ENCODE measurements at places on chromosomes 5 and 9. TPM values are rescaled to one million over a fixed set of nuclear protein-coding genes. Genes with fewer than 3 reads are reported as not detected.

Gene RGS7BP
- total RNA-seq: not detected

Gene SLC6A7
- not detected for total RNA-seq

Gene GFI1B
- not detected for total RNA-seq

Gene ANKRD33B
- total RNA-seq: 0.65 TPM

Gene OR1L1
- total RNA-seq: not detected

Gene ANKRD31
- 0.09 TPM for total RNA-seq

Gene NSUN2
- 66.4 TPM for total RNA-seq

Gene PLPPR1
- not detected for total RNA-seq

Gene PCDHA7
- total RNA-seq: not detected

Gene SLC6A3
- not detected for total RNA-seq

Gene PRDM9
- not detected for total RNA-seq

Gene DMGDH
- not detected for total RNA-seq

Gene CMBL
- total RNA-seq: 3.1 TPM

Gene GRM6
- not detected for total RNA-seq

Gene C5orf58
- not detected for total RNA-seq

Gene INSL4
- total RNA-seq: 1.0 TPM

Gene RLN2
- total RNA-seq: 1.3 TPM

Gene ACTBL2
- total RNA-seq: 0.35 TPM

Gene GRXCR2
- not detected for total RNA-seq

Gene NPR3
- 2.0 TPM for total RNA-seq

Gene APC
- 27.3 TPM for total RNA-seq

Gene TAS2R1
- not detected for total RNA-seq

Gene MAMDC4
- total RNA-seq: 0.74 TPM
